ENCODE measurements at places on chromosomes 11 and 22.

- DNase-seq = no peak
Measured at GRCh38 chr22:44461614-44462013, 36.4 kb downstream of the RTL6 start.

DNA sequence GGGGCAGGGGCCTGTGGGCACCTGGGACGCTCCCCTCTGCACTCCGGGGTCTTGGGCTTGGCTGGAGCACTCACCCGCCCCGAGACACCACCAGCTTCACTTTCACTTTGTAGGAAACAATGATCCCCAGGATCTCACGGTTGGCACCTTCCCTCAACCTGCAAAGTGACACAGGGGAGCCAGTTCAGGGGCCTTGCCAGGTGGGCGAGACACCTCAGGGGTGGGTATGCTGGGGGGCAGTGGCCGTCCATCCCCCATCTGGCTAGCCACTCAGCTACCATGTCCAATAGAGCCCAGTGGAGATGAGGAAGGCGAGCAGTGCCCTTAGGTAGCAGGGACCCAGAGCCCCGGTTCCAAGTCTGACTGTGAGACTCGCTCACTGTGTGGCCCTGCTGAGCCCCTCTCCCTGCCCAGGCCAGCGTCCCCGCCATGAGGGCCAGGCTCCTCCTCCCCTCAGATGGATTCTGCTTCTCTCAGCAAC lies 32.3 kb downstream of the TPBGL start:
- DNase-seq = no peak

- no peak for DNase-seq
Measured at GRCh38 chr22:32123657-32124056, 35.4 kb downstream of the C22orf42 start.

DNA sequence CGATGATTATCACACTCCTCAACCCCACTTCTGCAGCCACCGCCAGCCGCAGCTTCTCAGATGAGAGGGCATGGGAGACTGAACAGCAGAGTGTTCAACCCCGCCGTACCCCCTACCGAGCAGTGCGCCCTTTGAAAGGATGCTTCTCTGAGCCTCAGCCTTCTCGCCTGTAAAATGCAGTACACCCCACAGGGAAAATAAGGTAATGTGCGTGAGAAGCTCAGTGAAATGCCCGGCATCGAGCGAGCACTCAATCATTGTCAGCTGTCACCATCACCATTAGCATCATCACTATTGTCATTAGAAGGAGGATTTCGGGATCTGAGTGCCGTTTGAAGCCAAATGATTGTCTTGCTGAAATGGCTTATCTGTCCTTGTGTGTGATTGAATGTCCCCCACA lies 13.6 kb downstream of the TRIM29 start:
- no peak for DNase-seq

DNA sequence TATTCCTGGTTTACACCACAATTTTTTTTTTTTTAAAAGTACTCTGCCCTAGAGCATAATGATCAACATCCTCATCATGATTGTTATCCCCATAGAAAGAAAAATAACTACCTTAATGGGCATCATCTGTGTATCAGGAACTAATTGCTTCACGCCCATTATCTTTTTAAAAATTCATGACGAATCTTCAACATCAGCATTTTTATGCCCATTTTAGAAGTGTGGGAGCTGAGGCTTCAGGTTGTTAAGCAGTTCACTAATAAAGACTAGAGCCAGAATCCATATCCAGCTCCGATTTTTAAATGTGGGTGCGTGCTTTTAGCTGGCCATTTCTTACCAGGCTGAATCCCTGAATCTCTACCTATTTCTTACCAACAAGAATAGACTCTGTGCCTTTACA lies 92.9 kb upstream of the KCNA4 start:
- DNase-seq = no peak

- DNase-seq = no peak
Measured at GRCh38 chr11:73787051-73787642, 527 bp upstream of the MRPL48 start.

DNA sequence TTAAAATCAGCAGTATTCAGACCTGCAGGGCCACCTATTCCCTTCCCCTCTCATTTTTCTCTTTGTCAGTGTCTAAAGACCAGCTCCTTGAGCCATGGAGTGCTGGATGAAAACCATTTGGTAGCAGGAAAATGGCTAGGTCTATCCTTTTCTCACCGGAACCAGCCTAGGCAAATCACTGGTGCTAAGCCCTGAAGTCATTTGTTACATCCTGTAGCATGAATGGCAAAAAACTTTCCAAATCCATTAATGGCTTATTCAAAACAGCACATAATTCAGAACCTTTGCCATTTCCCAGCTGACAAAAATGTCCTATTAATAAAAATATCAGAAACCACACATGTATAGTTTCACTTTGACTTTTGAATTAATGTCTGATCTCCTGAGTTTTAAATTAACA lies 209.5 kb upstream of the E2F8 start:
- DNase-seq = no peak

DNA sequence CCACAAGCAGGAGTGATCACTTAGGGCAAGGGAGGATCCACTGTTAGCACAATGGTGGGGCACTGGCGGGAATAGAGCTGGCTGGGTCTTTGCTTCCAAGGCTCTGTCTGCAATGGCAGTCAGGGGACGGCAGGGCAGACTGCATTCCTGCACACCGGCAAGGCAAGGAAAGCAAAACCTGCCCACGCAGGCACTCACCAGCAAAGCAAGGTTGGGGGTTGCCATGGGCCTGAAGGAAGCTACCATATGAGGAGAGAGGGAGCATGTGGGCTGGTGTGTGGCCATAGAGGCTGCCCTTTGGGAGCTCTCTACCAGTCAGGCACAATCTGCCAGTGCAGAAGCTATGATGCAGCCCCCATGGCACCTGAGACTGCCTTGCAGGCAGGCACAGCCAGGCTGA lies 33.2 kb downstream of the OR8B12 start:
- no peak for DNase-seq

DNA sequence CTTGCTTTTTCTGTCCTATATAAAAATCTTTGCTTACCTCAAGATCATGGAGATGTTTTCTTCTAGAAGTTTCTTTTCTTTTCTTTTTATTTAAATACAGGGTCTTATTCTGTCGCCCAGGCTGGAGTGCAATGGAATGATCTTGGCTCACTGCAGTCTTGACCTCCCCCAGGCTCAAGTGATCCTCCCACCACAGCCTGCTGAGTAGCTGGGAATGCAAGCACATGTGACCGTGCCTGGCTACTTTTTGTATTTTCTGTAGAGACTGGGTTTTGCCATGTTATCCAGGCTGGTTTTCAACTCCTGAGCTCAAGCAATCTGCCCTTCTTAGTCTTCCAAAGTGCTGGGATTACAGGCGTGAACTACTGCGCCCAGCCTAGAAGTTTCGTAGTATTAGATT lies 45.3 kb downstream of the USP35 start:
- no peak for DNase-seq

- DNase-seq = no peak
Measured at GRCh38 chr11:72102631-72102945, 509 bp downstream of the LAMTOR1 start.

- DNase-seq = no peak
Measured at GRCh38 chr11:105000167-105000566, 22.8 kb downstream of the CASP5 start.

- no peak for DNase-seq
Measured at GRCh38 chr11:83543706-83544439, 257.7 kb upstream of the CCDC90B start.

- no peak for DNase-seq
Measured at GRCh38 chr11:33027846-33028536, 11.4 kb upstream of the TCP11L1 start.

- no peak for DNase-seq
Measured at GRCh38 chr22:23089633-23090456, 19.5 kb downstream of the GNAZ start.

- DNase-seq = no peak
Measured at GRCh38 chr11:37881741-37882140, 1283.7 kb upstream of the RAG2 start.

GRCh38 chr11:65492637-65493366 lies 6.0 kb upstream of the MALAT1 start:
- DNase-seq = peak; percentile 59

DNA sequence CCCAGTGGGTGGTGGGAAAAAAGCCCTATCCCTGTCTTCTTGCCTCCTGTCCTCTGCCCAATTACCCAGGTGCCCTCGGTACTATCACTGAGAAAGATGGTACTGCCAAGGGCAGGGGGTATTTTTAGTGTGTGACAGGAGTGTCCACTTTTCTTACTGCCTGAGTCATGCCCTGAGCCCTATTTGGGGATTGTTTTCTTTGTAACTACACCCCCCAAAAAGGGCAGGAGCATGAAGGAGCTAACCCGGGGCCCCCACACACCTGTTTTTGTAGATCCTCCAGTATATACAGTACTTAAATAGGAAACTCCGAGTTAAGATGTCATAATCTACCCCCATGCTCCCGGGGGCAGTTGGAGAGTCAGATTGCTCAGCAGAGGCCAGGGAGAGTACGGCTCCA lies 3.8 kb downstream of the SMTNL1 start:
- DNase-seq = no peak

- no peak for DNase-seq
Measured at GRCh38 chr11:61973476-61974162, 6.2 kb upstream of the FTH1 start.

DNA sequence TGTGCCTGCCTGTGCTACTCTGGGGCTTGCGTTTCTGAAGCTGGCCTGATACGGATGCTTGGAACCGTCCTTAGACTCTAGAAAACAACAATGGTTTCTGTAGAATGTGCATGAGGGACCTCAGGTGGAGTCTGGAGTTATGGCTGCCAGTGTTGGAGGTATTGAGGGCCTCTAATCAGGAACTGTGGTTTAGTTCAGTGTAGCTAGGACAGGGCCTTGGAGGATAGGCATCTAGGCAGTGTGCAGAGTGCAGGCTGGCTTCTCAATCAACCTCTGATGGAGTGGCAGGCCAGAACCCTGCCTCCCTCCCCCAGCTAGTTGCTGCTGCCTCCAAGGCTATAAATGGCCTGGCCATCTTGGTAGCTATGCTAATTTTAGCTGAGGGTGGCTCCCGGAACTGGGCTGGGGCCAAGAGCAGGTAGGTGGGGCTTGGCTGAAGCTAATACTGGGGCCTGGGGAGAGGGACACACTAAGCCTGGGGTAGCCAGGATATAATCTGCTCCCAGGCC lies 4.0 kb downstream of the STIM1 start:
- no peak for DNase-seq

- no peak for DNase-seq
Measured at GRCh38 chr11:114774599-114775361, 96.5 kb downstream of the NXPE2 start.

GRCh38 chr11:110173811-110174644 lies 80.8 kb downstream of the ZC3H12C start:
- peak; percentile 35 for DNase-seq

DNA sequence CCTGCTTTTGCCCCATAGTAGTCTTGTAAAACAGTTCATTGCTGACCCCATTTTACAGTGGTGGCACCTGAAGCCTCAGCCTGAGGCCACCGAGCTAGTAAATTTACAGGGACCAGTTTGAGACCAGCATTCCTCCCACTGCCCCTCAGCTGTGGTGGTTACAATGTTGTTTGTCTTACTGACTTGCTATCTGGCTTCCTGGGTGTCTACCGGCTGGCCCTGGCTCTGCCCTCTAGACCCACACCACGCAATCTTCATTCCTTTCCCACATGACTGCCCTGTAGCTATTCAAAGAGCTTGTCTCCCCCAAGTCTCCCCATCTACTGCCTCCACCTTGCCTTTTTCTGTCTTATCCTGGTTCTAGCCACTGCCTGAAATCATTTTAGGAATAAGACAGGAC lies 20.8 kb downstream of the PIK3IP1 start:
- DNase-seq = no peak

DNA sequence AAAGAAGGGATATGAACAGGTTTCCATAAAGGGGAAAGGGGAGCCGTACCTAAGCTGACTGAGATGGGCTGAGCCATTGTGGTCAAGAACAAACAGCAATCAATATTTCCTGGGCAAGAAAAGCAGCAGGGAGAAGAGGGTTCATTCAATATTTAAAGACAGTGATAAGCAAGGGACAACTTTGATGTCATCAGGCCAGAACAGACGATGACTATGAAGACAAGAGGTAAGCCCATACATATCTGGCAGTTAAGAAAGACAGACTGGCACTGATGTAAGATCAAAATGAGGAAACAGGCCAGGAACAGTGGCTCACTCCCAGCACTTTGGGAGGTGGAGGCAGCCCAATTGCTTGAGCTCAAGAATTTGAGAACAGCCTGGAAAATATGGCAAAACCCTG lies 2.4 kb downstream of the OR5A2 start:
- DNase-seq = no peak

DNA sequence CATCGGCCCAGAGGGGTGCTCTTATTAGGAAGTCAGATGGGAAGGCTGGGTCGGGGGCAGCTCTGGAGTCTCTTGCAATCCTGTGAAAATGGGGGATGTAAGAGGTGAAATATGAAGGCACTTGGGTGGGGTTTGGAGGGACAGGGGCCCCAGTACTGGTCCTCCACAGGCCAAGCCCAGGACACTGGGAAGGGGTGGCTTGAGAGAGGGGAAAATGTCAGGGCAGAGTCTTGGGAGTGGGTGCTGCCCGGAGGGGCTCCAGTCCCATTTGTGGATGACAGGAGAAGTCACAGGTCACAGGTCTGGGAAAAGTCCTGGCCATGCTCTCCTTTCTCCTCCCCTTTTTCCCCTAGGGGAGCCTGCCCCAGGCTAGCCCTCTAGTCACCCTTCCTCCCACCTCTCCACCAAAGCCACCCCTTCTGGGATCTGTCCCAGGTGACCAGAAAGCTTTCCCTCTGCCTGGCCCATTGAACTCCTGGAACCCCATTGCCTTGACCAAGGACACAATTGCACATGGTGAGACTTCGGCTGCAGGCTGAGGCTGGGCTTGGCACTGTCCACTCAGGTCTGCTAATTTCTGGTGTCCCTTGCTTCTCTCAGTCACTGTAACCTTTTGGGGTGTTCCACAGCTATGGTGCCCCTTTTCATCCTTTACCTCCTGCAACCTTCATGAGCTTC lies 1465.0 kb downstream of the TBC1D22A start:
- DNase-seq = no peak

GRCh38 chr11:73750228-73750627 lies 10.6 kb downstream of the RAB6A start:
- no peak for DNase-seq

GRCh38 chr11:105582497-105582896 lies 27.4 kb upstream of the GRIA4 start:
- DNase-seq = no peak

GRCh38 chr22:48882636-48883200 lies 945.0 kb downstream of the BRD1 start:
- DNase-seq = no peak

GRCh38 chr22:43731988-43732387 lies 80.1 kb downstream of the EFCAB6 start:
- DNase-seq = no peak

DNA sequence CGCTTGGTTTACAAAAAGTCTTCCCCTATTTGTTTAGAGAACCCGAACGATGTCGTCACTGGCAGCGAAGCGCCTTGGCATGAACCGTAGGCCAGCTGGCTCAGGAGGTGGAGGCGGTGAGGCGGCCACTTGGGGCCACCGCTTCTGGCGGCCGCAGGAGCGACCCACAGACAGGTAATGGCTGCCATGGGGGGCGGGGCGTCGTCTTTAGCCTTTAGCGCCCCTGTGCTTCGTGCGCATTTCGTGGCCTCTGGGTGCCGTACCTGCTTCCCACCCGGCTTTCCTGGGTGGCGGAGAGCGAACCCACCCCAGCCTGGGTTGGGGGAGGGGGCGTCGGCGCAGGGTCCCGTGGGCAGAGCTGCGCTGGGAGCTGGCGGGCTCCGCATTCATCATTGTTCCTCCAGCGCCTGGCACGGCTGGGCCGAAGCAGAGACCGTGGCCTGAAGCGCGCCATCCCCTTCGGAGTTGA lies 469 bp upstream of the OSBP2 start:
- DNase-seq = peak; percentile 59

- no peak for DNase-seq
Measured at GRCh38 chr11:69359735-69360480, 66.0 kb downstream of the MYEOV start.

- DNase-seq = no peak
Measured at GRCh38 chr22:47616396-47617020, 854.1 kb downstream of the TBC1D22A start.
